ENCODE measurements at places on chromosomes 12 and 14.

DNA sequence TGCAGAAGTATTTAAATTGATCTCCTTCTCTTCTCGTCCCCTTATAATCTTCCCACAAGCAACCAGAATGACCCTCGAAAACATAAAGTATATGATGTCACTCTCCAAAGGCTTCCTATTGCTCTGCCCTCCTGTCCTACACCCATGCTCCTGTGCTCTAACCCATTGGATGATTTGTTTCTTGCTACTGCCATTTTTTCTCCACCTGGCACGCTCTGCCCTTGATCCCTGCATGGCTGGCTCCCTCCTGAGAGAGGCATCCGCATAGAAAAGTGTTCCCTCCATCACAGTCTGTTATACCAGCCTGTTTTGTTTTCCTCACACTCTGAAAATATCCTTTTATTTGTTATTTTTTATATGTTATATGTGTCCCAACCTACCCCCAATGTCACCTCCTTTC lies 19.8 kb downstream of the MYRFL start:
- no peak for DNase-seq

GRCh38 chr12:87127272-87127671 lies 871.1 kb upstream of the MGAT4C start:
- no peak for DNase-seq

- DNase-seq: no peak
These were observed 310.1 kb downstream of the ETNK1 start for GRCh38 chr12:22935090-22935489.

DNA sequence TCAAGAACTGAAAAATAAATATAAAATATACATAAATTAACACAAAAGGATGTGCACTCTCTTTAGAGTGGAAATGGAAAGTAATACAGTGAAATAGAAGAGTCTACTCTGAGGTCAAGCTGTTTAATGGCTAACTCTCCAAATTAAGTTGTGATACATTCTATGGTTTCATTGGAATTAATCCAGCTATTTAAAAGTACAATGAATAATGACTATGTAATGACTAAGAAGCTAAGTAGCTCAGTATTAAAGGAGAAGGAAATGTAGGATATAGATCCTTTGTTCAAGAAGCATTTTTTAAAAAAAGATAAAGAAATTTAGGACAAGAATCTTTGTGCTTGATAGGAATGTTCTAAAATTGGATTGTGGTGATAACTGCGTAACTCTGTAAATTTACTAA lies 85.3 kb downstream of the LRP6 start:
- DNase-seq: no peak

- no peak for DNase-seq
These were observed 8.7 kb downstream of the SHMT2 start for GRCh38 chr12:57237932-57238853.

- DNase-seq: no peak
These were observed 25.2 kb downstream of the DAAM1 start for GRCh38 chr14:59213368-59214315.

DNA sequence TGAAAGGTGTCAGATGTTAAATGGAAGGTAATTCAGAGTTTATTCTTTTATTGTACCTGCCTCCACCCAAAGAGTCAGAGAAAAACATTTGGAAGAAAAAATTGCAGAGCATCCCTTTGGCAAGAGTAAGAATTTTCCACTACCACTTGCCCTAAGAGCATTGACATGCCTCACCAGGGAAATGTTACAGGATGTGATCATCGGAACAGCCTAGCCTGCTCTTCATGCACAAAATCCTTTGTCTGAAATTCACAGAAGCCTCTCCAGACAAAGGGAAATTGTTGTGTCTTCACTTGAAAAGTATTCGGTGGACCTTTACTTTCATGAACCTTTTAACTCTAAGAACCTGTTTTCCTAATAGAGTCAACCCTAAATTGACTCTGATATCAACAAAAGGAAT lies 36.9 kb downstream of the ATP2A2 start:
- DNase-seq: peak; percentile 58

DNA sequence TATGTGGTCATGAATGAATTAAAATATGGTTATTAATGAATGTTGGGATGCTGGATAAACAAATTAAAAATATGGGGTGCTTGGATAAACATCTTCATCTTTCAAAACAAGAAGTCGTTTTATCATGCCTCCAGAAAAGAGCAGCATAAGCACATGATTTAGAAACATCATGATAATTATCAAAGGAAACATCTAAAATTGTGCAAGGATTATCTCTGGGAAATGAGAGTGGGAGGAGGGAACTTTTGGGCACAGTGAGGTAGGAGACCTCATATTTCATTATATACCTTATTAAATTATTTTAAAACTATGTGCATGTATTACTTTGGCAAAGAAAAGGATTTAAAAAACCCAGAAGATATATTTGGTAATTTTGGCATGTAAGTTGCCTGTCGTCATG lies 8.9 kb downstream of the C3AR1 start:
- no peak for DNase-seq

GRCh38 chr12:51661836-51662235 lies 70.8 kb downstream of the SCN8A start:
- DNase-seq: no peak

- no peak for DNase-seq
These were observed 117.8 kb downstream of the SLC41A2 start for GRCh38 chr12:104840262-104840661.

DNA sequence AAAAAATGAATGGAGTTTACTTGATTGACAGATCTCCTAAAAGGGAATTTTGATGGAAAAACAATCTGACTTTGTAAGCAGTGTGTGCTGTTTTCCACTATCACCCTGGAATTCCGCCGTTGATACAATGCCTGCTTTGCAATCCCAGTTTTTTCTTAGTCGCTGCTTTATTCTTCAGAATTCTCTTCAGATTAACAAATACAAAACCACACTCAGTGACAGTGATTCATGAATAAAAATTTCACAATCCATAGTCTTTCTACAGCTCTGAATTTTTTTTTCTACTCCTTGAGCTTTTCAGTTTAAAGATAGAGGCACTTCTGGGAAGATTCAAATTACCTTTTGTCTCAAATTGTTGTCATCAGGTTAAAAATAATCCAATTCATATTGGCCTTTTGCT lies 44.6 kb upstream of the KITLG start:
- no peak for DNase-seq

- no peak for DNase-seq
These were observed 116.7 kb downstream of the KCNMB4 start for GRCh38 chr12:70482764-70483163.

DNA sequence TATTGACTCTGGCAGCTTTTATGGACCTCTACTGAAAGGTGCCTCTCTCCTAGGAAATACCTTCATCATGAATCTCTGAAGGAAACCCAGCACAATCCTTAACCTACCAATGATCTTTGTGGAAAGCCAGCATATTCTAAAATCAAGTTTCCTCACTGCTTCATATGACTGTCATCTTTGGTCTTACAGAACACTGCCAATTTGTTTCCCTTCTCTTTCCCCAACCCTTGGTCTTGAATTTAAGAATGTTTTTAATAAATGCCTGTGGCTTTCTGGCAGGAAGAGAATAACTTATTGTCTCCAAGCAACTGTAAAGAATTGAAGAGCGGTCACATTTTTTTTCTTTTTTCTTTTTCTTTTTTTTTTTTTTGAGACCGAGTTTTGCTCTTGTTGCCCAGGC lies 427.6 kb downstream of the IPO8 start:
- DNase-seq: peak; percentile 9

DNA sequence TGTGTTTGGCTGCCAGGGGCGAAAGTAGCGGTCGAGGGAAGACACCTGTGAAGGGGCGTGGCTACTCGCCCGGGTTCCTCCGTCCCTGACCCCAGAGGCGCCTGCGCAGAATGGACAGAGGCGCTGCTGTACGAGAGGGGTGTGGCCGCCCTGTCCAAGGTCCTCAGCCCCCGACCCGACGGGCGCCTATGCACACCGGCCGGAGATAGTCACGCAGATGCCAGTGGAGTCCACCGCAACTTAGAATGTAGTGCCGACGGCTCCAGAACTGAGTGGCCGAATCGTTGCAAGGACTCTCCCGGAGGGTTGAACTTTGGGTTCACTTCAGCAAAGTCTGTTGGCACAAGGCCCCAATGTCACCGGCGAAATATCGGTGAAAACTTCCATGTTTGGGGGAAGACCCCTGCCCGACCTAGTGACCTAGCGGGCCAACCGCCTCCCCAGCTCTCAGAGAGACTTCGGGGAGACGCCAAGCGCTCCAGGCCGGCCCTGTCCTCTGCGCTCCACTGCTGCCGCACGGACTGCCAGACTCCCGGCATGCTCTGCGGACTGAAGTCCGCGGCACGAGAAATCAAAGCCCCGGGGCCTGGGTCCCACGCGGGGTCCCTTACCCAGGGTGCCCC lies 541 bp upstream of the RNU6-7 start:
- DNase-seq: peak; percentile 49

DNA sequence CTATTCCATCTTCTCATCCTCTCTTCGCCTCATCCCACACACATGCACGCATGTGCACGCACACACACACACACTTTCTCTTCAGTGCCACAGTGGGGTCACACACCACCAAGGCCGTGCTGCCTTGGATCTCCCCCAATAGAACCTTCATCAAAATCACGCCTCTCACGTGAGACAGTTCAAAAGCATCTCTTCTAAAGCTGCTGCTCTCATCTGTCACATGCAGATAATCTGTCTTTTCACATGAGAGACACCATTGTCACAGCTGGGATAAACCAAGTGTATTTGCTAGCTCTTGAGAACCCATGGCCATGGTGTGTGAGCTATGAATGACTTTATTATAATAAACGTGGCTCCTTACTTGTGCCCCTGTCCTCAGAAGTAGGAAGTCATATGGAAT lies 218.7 kb downstream of the EGLN3 start:
- DNase-seq: no peak

DNA sequence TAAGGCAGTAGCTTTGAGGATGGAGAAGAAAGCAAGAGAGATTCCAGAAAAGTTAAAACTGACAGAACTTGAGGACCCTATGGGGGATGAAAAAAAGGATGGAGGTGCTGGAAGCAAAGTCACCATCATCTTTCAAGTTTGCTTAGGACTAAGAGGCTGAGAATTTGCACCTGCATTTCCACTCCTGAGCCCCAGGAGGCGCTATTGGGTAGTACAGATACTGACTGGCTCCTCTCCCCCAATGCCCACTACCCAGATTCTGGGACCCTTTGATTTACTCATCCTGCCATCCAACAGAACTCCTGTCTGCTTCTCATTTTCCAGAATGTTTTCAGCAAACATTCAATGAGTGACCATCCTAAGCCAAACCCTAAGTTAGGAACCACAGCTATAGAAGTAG lies 34.0 kb upstream of the CMKLR1 start:
- no peak for DNase-seq

DNA sequence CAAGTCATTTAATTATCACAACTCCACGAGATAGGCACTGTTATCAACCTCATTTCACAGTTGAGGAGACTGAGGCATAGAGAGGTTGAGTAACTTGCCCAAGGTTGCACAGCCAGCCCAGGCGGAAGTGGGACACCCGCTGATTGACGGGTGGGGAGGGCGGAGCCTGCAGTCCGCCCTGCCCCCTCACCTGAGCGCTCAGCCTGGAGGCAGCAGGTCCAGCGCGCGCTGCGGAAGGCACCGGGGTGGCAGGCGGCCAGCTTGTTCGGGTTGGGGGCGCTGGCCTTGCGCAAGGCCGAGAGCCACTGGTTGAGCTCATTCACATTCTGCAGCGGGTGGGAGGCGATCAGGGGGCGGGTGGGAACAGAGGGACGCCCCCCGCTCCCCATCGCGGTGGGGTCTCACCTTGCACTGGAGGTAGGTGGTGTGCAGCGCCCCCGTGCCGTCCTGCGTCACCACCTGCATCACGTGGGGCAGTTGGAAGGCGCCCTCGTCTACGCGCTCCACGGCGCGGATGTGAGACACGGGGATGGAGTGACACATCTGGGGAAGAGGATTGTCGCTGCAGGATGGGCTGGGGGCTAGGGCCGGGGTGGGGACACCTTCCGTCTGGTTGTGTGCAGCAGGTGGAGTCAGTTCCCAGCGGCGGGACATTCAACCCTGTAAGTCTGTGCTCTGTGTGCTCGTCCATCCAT lies 31.7 kb downstream of the RASAL1 start:
- DNase-seq: no peak

DNA sequence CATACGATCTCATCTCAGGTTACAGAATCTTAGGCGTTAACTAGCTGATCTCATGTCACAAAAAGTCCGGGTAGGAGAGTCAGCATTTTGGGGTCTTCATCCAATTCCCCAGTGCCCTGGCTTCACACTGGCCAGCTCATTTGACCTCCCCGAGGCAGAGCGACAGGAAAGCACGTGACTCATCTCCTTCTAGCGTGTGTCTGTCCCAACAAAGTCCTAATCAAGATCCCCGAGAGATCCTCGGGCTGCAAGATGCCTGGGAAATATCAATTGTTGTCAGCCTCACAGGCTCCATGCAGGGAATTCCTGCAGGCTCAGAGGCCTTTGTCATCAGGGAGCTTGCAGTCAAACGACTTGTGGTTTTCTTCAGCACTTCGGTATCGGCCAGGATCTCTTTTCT lies 57.5 kb downstream of the ZNF664 start:
- DNase-seq: no peak

GRCh38 chr14:76045773-76046172 lies 60.2 kb downstream of the IFT43 start:
- DNase-seq: no peak

GRCh38 chr12:43852744-43853143 lies 16.9 kb downstream of the TMEM117 start:
- no peak for DNase-seq

DNA sequence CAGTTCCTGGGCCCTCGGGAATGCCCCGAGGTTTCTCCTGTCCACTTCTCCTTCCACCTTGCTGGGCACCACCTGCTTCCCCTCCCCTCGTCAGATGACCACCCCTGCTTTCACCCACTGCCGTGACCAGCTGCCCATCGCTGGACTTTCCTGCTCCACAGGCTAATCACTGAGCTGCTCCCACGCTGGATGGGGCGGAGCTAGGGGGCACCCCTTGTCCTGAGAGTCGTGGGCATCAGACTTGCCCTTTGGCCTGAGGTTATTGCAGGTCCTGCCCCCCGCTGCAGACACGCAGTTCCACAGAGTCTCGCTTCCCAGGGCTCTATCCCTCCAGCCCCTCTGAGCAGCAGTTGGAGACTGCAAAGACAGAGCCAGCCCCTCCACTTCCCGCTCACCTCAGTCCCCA lies 427 bp downstream of the SLC6A12 start:
- DNase-seq: no peak

GRCh38 chr12:82440885-82441284 lies 82.6 kb downstream of the METTL25 start:
- DNase-seq: no peak
